Fibroblast of villous mesenchyme (primary cell): ENCODE measurements at places on chromosomes 16 and 17.

DNA sequence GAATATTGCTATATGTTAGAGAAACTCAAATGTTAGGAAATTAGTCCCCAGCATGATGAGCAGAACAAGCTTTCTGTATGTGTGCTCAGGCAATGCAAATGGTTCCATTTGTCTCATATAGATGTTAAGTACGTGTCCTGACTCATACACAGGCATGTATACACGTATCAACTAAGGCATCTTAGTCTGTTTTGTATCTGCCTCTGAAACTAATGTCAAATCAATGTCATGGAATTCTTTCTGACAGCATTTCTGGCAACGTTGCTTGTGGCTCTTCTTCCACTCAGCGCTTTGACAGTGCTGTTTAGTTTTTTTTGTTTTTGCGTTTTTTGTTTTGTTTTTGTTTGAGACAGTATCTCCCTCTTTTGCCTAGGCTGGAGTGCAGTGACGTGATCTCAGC lies 111.9 kb downstream of the CNTNAP4 start:
- DNase-seq: no peak

- DNase-seq: no peak
Measured at GRCh38 chr17:13362341-13363122, 239.2 kb downstream of the HS3ST3A1 start.

- DNase-seq: no peak
Measured at GRCh38 chr17:64368277-64368676, 22.4 kb downstream of the PECAM1 start.

GRCh38 chr16:14252860-14253259 lies 181.7 kb downstream of the MRTFB start:
- DNase-seq: no peak

- DNase-seq: no peak
Measured at GRCh38 chr17:76688165-76688622, 22.6 kb downstream of the MXRA7 start.

GRCh38 chr16:6976716-6977115 lies 355.9 kb upstream of the RBFOX1 start:
- DNase-seq: no peak

- DNase-seq: no peak
Measured at GRCh38 chr17:63491977-63492618, 15.2 kb downstream of the ACE start.

GRCh38 chr16:24589997-24590396 lies 50.6 kb downstream of the RBBP6 start:
- DNase-seq: no peak

DNA sequence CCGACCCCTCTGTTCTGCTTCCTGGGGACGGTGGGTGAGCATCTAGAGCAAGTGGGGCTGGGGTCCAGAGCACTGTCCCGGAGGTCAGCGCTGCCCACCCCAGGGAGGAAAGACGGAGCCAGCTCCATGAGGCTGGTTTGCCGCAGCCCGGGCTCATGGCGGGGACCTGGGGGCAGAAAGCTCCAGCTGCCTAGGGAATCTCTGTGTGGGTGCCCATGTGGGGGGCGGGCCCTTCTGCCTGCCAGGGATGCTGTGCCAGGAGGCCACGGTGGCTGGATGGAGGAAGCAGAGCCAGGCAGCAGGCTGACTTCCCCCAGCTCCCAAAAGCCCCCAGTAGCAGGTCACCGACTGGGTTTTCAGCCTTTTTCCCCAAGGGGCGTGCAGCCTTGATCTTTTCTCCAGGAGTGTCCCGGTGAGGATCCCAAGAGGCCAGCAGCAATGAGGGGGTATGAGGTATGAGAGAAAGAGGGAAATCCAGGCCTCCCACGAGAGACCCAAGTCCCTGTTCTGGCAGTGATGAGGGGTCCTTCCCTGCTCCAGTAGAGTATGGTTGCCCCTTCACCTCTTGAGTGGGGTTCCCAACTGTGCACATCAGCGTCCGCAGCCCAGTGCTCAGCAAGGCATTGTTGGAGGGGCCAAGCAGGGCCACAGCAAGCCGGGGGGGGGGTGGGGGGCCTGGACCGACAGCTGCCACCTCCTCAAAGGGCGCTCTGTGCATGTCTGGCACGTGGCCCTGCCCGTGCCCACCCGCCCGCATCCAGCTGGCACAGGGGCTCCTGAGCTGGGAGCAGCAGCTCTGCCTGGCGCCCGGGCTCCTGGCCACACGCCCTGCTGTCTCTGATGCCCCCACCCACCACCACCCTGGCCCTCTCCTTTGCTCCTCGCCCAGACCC lies 15.6 kb upstream of the BCAR1 start:
- DNase-seq: no peak

- no peak for DNase-seq
Measured at GRCh38 chr17:59641799-59642484, 22.2 kb downstream of the CLTC start.

DNA sequence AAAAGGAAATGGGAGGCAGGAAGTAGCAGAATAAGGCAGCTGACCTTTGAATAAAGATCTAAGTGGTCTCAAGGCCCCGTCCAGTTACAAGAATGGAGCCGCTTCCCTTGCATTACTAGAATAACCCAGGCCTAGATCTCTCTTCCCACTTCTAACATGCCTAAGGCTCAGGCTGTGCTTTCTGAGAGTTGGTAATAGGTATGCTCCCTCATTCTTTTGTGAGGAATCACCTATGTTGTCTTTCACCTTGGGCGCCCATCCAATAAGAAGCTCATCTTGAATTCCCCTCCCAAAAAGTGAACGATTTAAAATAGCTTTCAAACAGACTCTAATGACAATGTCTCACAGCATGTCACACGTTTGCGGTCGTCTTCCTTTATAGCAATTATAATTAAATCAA lies 101.2 kb downstream of the KCNJ2 start:
- no peak for DNase-seq

- no peak for DNase-seq
Measured at GRCh38 chr16:70760221-70760620, 40.7 kb downstream of the VAC14 start.

DNA sequence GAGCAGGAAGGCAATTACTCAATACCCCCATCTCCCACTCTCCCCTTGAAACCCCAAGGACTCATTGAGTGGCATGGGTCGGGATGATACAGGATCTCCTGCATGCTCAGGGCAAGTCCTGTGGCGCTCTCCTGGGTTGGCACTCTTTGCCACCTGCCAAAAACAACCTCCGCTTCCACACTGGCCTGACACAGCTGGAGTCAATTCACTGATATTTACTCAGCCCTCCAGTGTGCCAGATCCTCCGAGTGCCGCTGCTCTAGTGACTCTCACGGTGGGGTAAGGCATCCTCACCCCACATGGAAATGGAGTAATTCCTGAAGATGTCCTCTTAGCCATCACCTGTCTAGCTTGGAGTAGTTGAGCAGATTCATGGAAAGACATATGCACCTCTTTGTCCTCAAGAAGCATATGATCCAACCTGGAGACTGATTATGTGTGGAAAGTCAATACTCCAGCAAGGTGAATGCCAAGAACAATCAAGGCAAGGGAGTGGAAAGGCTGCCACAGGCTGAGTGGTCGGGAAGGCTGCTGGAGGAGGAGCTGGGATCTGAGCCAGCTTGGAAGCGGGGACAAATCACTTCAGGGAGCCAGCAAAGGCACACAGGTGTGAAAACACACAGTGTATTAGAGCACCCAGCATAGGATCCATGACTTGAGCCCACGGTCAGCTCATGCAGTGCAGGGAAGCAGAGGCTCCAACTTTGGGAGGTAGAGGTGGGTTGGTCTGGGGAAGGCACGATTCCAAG lies 12.6 kb upstream of the GOSR2 start:
- DNase-seq: no peak

GRCh38 chr17:81493198-81494038 lies 19.2 kb downstream of the ACTG1 start:
- DNase-seq: no peak

DNA sequence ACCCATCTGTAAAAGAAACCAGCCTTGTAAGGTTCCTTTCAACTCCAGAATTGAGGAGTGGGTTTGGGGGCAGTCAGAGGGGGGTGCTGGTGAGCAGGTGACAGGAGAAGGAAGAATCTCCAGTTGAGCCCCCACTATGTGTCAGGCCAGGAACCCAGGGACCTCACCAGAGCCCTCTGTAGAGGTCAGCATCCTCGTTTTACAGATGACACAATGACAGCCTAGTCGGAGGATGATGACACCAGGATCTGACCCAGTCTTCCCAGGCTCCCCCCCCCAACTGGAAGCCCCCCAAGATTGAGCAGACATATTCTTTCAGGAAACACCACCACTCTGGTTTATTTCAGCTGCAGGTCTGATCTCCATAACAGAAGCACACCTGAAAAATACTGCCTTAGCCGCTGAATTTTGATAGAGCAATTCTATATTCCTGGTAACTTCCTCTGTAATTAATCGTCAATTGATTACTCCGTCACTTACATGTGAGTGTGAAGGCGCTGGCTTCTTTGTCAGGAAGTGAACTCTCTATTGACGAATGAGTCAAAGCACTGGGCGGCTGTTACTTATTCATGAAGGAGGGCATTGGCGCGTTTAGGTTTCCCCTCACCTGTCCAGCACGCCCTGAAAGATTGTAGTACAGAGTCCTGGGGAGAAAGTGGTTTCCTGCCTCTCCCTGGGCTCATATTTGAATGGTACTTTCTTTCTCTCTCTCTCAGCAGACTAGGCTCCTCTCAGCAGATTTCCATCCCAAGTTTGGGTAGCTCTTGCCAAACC lies 21.2 kb downstream of the SOCS3 start:
- no peak for DNase-seq

DNA sequence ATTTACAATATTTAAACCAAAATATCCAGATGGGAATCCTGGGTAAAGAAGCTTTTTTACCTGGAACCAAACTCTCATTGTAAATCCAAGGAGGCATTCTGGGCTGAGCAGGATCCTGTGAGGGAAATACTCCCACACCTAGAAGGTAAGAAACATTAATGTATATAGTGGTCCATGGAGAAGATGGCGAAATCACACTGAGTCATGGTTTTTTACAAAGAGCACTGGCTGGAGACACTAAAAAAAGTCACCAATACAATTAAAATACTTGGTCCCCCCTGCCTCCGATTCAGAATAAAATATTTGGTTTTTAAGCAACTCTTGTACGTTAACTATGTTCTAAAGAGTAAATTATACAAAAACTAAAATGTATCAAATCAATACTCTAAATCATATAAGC lies 32.9 kb downstream of the SYNRG start:
- peak; percentile 24 for DNase-seq

- DNase-seq: no peak
Measured at GRCh38 chr17:60253048-60253447, 103.3 kb downstream of the CA4 start.

DNA sequence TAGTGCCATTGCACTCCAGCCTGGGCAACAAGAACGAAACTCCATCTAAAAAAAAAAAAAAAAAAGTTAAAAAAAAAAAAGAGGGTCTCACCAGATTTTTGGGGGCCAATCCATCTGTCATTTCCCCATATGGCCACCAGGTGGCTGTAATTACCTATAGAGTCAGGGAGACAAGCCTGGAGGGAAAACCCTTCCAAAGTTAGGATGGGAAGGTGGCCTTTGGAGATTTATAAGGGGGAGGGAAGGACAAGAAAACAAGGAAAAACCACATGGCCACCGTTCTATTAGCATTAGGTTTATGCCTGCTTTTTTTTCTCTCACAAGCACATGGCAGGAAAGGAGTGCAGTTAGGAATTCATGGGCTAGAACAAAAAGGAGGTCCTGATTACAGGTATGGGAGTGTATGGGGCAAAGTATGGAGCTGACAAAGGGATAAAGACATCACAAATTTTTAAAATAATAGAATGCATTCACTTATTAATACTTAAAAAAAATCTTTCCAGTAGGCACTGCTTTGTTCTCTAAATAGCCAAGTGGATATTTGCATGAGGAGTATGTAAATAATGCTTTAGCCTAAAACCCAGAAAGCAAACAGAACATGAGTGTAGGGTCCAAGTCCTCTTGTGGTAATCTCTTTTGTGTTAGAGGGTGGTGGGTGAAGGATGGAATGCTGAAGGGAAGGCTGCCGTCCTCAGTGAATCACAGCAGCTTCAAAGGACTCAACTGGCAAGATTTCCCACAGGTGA lies 5.1 kb downstream of the CYB5D1 start:
- DNase-seq: peak; percentile 58
